ENCODE measurements at places on chromosomes 4 and X.
A peak's percentile ranks its signal among the peaks of the same experiment; 100 is the strongest.

GRCh38 chr4:177105536-177105935 is 204.1 kb upstream of the NEIL3 start:
- no peak for DNase-seq

DNA sequence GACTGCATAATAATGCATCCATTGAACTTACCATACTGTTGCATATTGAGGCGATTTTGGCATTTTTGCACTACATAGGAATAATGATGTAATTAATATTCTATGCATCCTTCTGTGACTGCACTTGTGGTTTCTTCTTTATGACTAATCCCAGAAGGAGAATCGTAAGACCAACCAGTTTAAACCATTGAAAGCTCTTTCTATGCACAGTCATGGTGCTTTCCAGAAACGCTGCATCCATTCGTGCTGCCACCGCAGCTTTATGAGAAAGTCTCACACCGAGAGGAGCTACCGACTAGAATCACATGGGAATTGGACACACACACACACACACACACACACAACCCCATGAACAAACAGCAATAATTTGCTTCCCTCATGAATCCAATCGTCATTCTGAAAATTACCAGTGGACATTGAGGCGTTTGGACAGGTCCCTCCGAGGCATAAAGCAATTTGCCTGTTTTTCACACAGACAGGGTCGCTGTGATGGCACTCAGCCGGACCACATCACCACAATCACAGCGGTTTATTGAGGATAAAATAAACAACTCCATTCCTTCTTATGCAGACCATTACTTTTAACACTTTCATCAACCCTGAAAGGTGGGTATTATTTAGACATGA is 64.2 kb downstream of the PACRGL start:
- DNase-seq = no peak

GRCh38 chrX:47030339-47030738 is 47.9 kb upstream of the RGN start:
- DNase-seq = no peak

DNA sequence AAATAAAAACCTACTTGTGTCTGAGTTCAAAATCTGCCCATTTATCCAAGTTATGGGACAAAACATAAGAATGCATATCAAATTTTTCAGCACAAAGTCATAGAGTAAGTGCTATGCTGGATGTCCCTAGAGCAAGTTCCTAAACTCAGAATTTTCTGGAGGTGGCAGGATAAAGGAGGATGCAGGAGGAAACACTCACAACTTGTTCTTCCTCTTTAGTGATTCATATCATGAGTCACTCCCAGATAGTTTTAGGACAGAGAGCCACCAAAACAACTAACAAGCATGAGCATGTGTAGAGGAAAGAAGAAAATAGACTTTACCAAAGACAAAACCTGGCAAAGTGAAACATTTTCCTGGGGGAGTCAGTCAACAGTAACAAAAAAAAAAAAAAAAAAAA is 302.7 kb downstream of the KCTD8 start:
- DNase-seq = no peak

DNA sequence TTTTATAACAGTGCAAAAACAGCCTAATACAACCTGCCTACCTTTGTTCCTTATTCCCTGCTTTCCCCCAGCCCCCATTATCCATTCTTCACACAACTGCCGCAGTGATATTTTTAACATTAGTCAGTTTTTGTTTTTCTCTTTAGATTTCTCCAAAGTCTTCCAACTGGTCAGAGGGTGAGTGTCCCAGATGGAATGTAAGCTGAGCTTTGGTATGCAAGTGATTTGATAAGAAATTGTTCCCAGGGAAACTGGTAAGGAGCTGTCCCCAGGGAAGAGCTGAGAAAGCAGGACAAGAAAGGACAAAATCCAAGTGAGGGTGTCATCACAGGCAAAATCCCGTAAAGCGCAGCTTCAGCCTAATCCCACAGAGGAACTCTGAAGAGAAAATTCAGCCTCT is 475.5 kb upstream of the ADGRL3 start:
- no peak for DNase-seq

DNA sequence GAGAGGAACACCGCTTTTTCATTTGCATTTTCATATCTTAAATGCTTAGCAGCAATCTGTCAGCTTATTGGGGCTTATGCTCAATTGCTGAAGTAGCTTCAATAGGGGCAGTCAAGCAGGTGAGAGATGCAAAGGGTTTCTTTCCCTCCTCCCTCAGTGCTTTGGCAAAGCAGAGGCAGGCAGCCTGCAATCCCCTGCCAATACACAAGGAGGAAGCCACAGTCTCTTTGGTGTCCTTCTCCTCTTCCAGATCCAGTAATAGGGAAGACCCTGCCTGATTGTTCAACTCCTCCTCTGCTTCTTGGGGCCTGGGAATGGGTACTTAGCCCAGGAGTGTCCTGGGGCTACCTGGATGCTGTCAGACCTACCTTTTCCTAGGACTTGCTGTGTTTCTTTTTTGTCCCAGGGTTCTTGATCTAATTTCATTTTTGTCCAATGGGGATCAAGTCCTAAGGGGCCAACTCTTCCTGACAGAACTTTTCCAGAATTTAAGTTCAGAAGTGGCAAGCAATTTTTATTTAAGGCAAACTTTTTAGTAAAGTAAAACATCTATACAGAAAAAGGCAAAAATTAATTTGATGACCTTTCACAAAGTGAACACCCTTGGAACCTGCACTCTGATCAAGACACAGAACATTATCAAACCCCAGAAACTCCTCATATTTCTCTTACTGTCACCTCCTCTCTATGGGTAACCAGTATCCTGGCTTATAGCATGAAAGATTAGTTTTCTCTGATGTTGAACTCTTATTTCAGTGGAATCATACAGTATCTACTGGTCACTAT is 260.3 kb downstream of the PPP3CA start:
- no peak for DNase-seq

GRCh38 chrX:30812326-30812725 is 76.7 kb downstream of the TAB3 start:
- no peak for DNase-seq

DNA sequence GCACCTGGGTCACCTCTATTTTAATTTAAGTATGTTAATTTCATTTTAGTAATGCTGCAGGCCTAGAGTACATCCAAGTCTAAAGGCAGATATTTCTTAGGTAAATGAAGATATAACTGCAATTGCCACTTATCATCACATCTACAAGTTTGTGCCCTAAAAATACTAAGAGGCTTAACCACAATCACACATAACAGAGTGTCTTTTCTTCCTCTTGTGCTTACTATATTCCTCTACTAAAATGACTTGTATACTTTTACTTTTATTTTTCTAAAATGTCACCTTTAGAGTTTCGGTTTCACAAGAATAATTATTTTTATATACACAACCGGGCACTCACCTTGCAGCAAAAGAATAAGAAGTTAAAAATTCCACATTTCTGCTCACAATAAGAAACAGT is 77.9 kb downstream of the EFHC2 start:
- DNase-seq = no peak

DNA sequence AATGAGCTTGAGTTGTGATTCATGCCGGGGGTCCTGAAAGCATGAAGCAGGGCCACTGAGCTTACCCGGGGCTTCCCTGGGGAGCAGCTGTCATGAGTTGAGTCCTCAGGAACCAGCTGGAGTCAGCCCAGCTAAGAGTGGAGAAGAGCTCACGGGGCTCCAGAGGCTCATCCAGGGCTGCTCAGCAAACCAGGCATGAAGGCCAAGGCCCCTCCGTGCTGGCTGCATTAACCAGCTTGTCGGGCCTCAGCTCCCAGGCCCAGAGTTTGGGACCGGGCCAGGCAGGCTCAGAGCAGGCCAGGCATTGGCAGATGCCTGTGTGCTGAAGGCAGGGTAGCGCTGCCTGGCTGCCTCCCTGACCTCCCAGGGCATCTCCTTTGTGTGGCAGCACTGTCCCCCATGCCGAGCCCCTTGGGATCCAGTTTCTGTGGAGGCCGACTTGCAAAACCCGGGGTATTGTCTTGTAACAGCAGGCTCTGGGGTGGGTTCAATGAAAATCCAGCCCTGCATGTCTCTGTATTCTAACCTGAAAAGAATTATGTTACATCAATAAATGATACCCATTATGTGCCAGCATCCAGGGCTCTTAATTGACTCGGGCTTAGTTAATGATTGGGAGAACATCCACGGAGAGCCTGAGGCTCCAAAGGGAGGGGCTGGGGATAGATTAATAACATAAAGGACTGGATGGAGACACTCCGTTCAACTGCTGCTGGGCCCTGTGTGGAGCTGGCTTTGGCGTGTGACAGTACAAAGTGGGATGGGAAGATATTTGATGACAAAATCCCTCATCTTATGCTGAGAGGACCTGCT is 68.0 kb upstream of the MSX1 start:
- DNase-seq = no peak

DNA sequence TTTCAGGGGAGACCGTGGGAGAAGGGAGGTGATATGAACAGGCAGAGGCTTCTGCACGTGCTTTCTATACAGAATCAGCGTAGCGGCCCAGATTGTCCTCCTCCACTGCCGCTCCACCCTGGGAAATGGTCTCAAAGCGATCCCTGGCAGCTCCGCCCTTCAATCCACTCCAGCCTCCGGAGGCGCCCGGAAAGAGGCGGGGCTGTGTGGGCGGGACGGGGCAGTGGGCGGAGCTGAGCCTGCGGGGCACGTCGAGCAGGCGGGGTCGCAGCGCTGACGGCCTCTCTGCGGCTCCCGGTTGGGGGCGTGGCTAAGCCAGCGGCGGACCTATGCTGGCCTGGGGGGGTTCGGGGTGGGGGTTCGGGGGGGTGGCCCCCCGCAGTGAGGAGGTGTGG is 210 bp upstream of the SMIM10L2A start:
- DNase-seq = peak; percentile 87

GRCh38 chr4:2412885-2413716 is 5.3 kb downstream of the ZFYVE28 start:
- peak; percentile 65 for DNase-seq

DNA sequence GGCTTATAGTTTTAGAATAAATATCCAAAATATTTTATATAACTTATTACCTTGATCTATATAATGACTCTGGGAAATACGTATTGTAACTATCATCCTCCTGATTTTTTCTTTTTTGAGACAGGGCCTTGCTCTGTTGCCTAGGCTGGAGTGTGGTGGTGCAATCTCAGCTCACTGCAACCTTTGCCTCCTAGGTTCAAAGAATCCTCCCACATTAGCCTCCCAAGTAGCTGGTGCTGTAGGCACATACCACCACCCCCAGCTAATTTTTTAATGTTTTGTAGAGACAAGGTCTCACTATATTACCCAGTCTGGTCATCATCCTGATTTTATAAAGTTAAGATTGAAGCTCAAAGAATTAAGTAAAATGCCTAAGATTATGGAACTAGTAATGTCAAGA is 193.6 kb downstream of the SLC4A4 start:
- no peak for DNase-seq

- DNase-seq = no peak
These were observed 13.2 kb downstream of the SPOCK3 start for GRCh38 chr4:167221084-167221483.

GRCh38 chr4:181308476-181309312 is 934.5 kb upstream of the TENM3 start:
- DNase-seq = no peak

- DNase-seq = no peak
These were observed 1947.1 kb upstream of the TENM3 start for GRCh38 chr4:180296036-180296599.

- no peak for DNase-seq
These were observed 23.8 kb downstream of the CTSO start for GRCh38 chr4:155929833-155930232.

- no peak for DNase-seq
These were observed 222.7 kb downstream of the CHIC2 start for GRCh38 chr4:53841711-53842110.

DNA sequence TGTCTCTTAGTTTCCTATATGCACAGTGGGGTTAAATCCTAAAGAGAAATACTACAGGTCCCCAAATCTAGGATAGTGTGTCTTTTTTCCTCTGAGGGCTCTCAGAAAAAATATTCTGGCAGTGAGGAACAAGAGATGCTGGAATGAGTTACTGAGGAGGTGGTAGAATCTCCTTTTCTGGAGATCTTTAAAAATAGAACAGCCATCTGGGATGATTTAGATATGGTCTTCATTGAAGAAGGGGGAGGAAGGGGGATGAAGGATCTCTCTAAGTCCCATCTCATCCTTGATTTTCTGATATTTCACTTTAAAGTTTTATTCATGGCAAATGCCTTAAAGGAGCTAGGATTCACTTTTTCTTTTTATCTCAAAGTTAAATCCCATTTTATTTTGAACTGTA is 235.0 kb downstream of the MAML3 start:
- DNase-seq = no peak

- no peak for DNase-seq
These were observed 21.4 kb upstream of the SLC10A6 start for GRCh38 chr4:86870442-86871069.

DNA sequence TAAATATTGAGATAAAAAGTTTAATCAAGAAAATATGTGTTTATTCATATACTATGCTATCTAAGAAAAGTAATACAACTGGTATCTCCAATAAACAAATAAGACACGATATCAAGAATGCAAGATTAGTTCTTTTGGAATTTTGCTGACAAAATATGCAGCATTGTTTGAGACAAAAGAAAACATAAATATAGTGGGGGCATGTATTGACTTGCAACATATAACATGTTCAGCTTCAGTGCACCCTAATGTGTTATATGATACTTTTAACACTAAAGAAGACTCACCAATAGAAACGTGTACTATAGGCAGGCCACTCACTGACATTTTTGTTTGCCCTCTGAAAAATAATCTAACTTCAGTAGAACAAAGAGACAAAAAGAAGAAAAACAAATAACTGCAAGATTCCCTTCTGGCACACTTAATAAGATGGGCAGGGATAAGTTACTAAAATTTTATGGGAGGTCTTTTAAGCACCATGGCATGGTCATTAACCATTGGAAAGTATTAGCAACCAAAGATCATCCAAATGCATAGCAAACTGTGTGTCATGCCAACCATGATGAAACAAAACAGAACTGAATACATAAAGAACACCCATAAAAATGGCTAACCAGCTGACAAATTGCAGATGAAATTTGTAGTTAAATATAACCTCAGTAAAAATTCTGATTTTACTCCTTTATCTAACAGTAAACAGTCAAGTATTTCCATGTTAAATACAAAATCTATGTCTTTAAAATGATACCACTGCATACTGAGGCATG is 447.9 kb upstream of the FAM241A start:
- DNase-seq = no peak

- DNase-seq = no peak
These were observed 227.6 kb upstream of the PPP1R2C start for GRCh38 chrX:43005561-43005960.

- DNase-seq = no peak
These were observed 179.5 kb downstream of the CEP135 start for GRCh38 chr4:56128213-56128612.

DNA sequence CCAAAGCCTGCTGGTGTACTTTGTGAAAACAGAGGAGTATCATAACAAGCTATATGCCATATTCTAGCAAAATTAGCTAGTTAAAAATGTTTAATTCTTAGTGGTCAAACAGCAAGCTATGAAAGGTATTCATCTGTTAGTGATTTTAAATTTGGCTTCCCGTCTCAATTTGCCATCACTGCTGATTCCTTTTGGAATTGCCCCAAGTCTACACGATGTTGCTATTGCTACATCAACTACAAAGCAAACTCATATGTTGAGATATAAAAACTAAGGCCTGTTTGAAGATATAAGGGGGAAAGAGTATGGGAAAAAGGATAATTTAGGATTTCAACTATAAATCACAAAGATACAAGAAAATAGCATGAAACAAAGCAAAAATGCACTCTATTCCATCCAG is 146.1 kb downstream of the COL25A1 start:
- DNase-seq = no peak
